ENCODE measurements at places on chromosomes 13 and 19. TPM values are rescaled to one million over a fixed set of nuclear protein-coding genes. Genes with fewer than 3 reads are reported as not detected.

ZSCAN18 gene
- total RNA-seq, result 108 TPM

GPR12 gene
- 0.05 TPM for total RNA-seq

DNA sequence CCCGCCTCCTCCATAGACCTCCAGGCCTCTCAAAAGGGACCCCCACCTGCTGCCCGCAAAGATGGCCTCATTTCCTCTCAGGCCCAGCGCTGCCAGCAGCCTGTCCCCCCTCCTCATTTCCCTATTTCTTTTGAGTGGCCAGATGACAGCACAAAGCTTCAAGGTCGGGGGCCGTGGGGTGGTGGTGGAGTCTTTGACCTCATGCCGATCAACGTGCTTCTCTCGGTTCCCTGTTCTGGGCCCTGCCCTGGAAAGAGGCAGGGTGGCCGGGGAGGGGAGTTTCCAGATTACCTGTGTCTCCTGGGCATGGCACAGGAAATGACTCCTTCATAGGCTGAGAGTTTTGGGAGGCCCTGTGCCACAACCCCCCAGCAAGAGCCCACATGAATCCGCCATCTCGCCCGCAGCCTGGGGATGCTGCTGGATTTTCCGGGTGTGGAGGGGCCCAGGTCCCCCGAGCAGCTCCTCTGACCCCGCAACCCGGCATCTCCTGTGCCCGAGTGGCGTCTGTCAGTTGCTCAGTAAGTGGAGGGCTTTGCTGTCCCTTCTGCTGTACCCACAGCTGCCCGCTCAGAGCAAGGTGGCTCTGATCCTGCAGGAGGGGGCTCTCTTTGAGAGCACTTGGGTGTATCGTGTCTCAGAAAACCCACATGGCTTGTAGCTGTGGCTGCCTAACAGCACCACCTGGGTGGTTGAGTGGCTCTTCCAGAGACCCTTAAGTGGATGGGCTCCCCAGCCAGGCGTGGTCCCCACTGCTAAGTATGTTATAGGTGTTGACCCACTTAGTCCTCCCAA lies 139.4 kb downstream of the SIPA1L3 start:
- no peak for DNase-seq
- no peak overlapping the region for H3K4me3 ChIP-seq
- H3K36me3 ChIP-seq, result no peaks in the 10 kb centered on the region
- no peaks in the 10 kb centered on the region for H3K27me3 ChIP-seq

- DNase-seq, result no peak
- no peaks in the 10 kb centered on the region for H3K4me1 ChIP-seq
- H3K4me3 ChIP-seq, result no peak overlapping the region
- no peaks in the 10 kb centered on the region for H3K27me3 ChIP-seq
Measured at GRCh38 chr19:32336259-32337083, 8.9 kb upstream of the ZNF507 start.

- no peaks in the 10 kb centered on the region for H3K4me1 ChIP-seq
- no peak overlapping the region for H3K27ac ChIP-seq
- no peaks in the 10 kb centered on the region for H3K27me3 ChIP-seq
Measured at GRCh38 chr13:113350065-113350937, 13.6 kb downstream of the GRTP1 start.
